Activated T-cell treated with anti-CD3 and anti-CD28 coated beads, Interleukin-2, amount 50 U/mL, for 4 hours (primary cell): ENCODE measurements at places on chromosomes 7 and 10. TPM values are rescaled to one million over a fixed set of nuclear protein-coding genes. Genes with fewer than 3 reads are reported as not detected.

The SPDYE2 gene
- not detected for total RNA-seq

The SPDYE6 gene
- not detected for total RNA-seq

The ARHGEF35 gene
- total RNA-seq, result 4.0 TPM

The KCNMA1 gene
- 0.18 TPM for total RNA-seq

The AP3M1 gene
- total RNA-seq, result 49.8 TPM

The WNT8B gene
- total RNA-seq, result 0.11 TPM

The TMEM130 gene
- not detected for total RNA-seq

DNA sequence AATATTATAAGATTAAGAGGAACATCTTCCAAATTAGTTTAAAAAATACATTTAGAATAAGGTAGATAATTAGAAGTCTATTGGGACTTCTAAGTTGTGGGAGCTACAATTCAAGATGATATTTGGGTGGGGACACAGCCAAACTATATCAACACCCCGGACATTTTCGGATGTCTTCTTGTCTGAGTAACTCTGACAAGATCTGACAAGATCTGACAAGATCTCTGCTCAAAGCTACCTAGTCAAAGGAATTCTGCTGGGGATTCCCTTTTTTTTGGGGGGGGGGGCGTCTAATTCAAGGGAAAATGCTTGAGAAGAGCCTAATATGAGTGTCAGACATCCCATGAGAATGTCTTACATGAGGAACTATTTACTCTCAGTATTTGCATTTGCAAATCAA is 5.2 kb upstream of the AGMO start:
- no peak for DNase-seq

GRCh38 chr7:111264981-111265380 is 174.1 kb downstream of the LRRN3 start:
- DNase-seq, result no peak

DNA sequence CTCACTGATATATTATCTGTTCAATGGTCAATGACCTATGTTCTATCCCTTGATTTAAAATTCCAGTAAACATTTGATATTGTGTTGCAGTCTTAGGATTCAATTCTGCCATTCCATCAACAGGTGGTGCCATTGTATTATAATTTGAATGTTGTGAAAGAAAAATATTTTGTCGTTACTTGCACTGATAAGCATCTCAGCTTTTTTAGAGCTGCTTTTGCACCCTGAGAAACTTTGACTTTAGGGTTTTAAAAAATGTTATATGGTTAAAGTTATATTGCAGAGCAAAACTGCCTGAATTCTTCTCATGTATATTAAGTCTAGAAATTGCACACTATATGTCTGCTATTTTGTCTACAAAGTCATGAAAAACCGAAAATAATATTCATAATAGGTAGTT is 18.8 kb upstream of the MINDY3 start:
- no peak for DNase-seq

- no peak for DNase-seq
Observed at GRCh38 chr10:3701491-3701890, 83.5 kb downstream of the KLF6 start.

GRCh38 chr10:102773986-102774385 is 30.2 kb downstream of the WBP1L start:
- no peak for DNase-seq

DNA sequence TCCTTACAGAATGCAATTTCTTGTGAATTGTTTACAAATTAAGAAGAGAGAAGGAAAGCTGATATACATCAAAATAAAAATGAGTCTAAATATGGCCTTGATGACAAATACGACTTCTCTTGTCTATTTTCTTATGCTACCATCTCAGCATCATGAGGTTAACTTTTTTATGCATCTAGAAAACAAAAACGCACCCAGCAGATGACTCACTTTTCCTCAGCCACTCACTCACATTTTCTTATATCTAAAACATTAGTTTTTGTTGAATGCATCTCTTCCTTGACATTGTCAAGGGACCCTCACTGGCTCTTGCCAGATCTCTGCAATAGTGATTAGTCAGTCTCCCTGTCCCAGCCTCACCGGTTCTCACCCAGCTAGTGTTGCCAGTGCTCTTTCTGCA is 256.4 kb upstream of the SLC26A5 start:
- no peak for DNase-seq

DNA sequence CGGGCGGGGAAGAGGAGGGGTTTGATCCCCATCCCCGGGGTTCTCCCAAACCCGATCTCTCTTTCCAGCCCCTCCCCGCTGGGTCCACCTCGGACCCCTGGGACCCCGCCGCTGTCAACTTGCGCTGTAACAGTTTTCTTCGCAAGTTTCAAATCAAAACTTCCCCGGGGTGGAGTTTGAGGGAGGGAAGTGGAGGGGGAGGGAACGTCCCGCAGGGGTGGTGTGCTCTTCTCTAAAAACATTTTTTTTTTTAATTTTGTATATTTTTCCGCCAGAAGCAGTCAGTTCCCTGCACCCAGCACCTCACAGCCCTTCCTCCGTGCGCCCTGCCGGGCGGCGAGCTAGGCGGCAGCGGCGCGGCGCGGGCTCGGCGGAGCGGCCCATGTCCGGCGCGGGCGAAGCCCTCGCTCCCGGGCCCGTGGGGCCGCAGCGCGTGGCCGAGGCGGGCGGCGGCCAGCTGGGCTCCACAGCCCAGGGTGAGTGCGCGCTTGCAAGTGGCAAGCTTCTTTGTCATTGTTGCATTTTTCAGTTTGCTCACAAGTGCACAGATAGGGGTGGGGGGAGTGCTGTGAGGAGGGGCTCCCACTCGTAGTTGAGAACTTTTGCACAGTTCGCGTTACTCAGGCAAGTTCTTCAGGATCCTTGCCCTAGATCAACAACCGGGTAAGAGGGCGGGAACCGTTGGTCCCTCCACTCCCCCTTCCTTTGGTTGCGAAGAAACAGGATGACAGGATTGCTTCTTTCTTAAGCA is 933 bp downstream of the MDFIC start:
- DNase-seq, result peak; percentile 49

DNA sequence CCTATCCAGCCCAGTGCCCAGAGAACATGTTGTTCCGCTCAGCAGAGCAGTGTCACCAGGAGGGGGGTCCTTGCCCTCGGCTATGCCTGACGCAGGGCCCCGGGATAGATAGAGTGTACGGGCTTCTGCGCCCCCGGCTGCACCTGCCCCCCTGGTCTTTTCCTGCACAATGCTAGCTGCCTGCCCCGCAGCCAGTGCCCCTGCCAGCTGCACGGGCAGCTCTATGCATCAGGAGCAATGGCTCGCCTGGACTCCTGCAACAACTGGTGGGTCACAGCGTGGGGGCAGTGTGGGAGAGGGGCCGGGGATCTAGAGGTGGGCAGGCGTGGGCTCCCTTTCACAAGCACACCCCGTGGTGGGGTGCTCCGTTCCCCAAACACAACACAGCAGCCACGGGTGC is 31.4 kb upstream of the ZNF862 start:
- DNase-seq, result no peak

DNA sequence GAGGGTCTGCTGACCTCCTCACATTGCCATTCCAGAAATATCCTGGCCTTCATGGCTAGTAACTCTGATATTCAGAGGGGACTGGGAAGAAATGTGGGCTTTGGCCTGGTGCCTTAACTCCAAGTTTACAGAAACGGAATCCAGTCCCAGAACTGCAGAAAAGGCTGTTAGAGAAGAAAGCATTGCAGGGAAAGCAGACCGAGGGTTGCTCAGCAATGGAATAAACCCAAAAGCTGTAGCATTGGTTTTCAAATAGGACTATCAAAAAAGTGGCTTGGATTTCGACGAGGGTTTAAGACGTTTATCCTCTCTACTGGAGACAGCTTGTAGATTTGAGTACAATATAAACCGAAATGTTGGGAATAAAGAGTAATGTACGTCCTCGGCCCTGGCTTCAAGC is 425.8 kb upstream of the FOXK1 start:
- DNase-seq, result no peak

- no peak for DNase-seq
Observed at GRCh38 chr7:22631730-22632129, 95.3 kb upstream of the IL6 start.

DNA sequence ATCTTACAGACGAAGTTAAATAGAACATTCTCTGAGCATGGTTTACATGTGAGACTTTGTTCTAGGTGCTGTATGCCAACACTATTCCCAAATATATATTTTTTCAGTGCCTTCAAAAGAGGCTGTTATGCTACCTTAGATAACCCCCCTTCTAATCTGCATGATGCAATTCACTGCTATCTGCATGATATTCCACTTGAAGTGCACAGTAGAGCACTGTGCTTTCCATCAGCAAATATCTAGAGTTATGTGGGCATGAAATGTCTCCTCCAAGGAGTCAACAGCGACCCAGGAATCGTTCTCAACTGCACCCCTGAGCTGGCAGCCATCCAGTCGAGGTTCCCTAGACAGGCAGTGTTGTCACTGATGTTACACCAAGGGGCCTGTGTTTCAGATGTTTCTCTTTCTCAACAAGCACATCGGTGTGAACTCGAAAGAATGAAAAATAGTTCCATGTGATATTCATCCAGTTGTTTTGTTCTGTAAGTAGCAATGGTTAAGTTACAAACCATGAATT is 88.3 kb downstream of the PDE1C start:
- no peak for DNase-seq

DNA sequence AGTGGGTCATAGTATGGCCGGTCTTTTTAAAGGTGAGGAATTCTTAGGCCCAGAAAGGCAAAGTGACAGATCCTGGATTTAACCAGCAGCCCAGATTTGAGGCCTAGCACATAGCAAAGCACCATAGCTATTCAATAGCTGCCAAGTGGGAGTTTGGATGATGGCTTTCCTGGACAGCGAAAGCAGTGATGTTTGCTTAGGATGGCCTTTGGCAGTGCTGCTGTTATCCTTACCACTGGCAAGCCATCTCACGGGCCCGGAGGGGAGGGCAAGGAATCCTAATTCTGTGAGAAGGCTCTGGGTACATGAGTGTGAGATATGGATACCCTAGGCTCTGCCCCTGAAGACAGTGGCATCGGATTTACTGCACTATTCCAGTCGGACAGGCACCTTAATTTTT is 50.4 kb downstream of the TCF7L2 start:
- no peak for DNase-seq

GRCh38 chr7:7223250-7223649 is 40.9 kb downstream of the C1GALT1 start:
- no peak for DNase-seq
